CD8-positive, alpha-beta memory T cell (primary cell): ENCODE measurements at places on chromosomes 5 and 9. TPM values are rescaled to one million over a fixed set of nuclear protein-coding genes. Genes with fewer than 3 reads are reported as not detected.

Gene BTNL8
- total RNA-seq = 0.13 TPM

Gene CA9
- total RNA-seq = 0.75 TPM

Gene TMEM141
- 50.1 TPM for total RNA-seq

Gene KCNIP1
- not detected for total RNA-seq

Gene GLDC
- 3.8 TPM for total RNA-seq

DNA sequence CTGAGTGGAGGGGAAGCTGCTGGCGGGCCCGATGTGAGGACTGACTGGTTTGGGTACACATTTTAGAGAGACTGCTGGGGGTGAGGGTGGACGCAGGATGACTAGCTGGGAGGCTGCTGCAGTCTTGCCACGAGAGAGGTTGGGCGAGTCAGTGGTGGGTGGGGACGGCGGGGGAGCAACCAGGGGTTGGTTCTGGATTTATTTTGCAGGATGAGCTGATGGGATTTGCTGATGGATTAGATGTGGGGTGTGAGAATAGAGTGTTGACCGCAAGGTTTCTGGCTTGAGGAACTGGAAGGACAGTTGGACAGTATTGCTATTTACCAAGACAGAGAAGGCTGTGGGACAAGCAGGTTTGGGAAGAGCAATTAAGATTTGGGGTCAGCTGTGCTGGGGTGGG is 5.8 kb upstream of the NDST1 start:
- no peak overlapping the region for H3K4me3 ChIP-seq
- no peak for DNase-seq
- H3K36me3 ChIP-seq = no peaks in the 10 kb centered on the region
- H3K27me3 ChIP-seq = no peaks in the 10 kb centered on the region
- no peaks in the 10 kb centered on the region for H3K4me1 ChIP-seq

GRCh38 chr5:77262697-77263096 is 52.2 kb downstream of the PDE8B start:
- no peak for DNase-seq
- H3K4me3 ChIP-seq = no peak overlapping the region
- no peak overlapping the region for H3K27ac ChIP-seq
- no peaks in the 10 kb centered on the region for H3K27me3 ChIP-seq
- H3K4me1 ChIP-seq = no peaks in the 10 kb centered on the region

DNA sequence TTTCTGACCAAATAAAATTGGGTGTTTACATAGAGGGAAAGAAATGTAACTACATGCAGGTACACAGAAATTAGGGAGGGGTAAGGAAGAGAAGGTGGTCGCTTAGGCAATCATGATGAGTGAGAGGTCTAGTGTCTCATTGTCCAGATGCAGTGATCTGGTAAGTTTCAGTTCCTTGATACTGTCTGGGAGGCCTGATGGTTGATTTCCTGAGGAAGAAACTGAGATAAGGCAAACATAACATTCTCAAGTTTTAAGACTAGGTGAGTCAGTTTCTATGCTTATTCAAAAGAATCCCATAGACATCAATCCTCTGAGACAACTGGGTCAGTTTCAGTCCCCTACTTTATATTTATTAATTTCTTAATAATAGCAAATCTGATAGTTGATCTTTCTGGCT is 843.3 kb upstream of the CDH10 start:
- no peaks in the 10 kb centered on the region for H3K27me3 ChIP-seq
- H3K4me3 ChIP-seq = no peak overlapping the region
- DNase-seq = no peak
- no peaks in the 10 kb centered on the region for H3K4me1 ChIP-seq
- no peak overlapping the region for H3K27ac ChIP-seq
- H3K36me3 ChIP-seq = no peaks in the 10 kb centered on the region

DNA sequence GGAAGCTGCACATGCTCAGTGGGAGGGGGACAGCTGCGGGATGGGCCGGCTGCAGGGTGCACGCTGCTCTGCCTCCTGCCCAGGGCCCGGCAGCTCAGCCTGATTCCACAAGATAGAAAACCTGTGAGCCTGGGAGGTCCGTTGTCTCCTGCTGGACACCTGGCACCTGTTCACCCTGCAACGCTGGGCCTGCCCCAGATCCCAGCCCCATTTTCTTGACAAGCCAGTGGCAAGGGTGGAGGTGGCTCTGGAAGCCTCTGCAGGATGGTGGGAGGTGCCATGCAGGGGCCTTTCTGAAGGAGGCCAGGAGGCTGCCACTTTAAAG is 68.1 kb upstream of the RNF130 start:
- no peaks in the 10 kb centered on the region for H3K27me3 ChIP-seq
- DNase-seq = no peak
- no peaks in the 10 kb centered on the region for H3K4me1 ChIP-seq
- H3K4me3 ChIP-seq = no peak overlapping the region
- H3K36me3 ChIP-seq = no peaks in the 10 kb centered on the region
- H3K27ac ChIP-seq = no peak overlapping the region

DNA sequence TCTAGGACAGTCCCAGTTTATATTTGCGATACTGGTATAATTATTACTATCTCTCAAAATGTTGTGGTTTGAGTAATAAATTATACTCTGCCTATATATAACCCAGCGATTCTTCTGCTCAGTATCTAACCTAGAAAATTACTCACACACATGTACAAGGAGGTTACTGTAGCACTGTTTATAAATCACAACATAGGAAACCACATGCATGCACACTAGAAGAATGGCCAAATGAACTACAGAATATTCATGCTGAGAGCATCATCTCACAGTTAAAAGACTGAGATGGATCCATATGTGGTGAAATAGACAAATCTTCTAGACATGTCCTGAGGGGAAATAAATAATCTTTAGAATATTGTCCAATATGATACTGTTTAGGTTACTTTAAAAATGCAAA is 62.1 kb downstream of the INSYN2B start:
- no peaks in the 10 kb centered on the region for H3K27me3 ChIP-seq
- H3K4me1 ChIP-seq = no peaks in the 10 kb centered on the region
- no peak for DNase-seq

DNA sequence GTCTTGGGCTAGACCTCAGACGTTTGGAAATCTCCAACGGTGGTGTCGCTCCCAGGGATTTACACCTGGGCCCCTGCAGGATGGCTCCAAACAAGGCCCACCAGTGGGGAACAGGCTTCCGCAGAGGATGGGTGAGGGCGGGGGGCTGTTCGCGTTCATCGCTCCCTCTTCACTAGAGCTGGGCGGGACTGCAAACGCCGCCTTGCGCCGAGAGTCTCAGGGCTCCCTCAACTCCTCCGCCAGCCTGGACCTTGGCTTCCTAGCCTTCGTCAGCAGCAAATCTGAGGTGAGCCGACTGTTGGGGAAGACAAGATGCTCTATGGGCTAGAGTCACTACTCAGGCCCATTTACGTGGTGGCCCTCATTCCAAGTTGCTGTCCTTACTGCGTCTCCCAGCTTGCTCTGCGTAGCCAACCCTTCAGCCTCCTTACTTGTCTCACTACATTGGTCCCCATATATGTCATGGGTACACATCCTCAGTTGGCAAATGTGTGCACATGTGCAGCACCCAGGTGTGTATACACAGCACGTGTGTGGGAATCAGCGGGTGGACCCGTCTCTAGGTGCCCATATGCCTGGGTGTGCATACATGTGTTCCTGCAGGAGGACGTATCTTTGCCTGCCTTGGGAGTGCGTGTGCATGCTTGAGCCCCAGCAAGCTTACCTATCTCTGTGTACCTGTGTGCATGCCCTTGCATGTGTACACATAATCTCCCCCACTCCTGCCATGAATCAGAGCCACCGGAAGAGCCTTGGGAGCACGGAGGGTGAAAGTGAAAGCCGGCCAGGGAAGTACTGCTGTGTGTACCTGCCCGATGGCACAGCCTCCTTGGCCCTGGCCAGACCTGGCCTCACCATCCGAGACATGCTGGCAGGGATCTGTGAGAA is 10.5 kb downstream of the RGS14 start:
- H3K27me3 ChIP-seq = no peaks in the 10 kb centered on the region
- H3K4me1 ChIP-seq = peaks cover 69% of the 10 kb centered on the region
- H3K36me3 ChIP-seq = peaks cover 39% of the 10 kb centered on the region
- no peak for DNase-seq
- no peak overlapping the region for H3K4me3 ChIP-seq

DNA sequence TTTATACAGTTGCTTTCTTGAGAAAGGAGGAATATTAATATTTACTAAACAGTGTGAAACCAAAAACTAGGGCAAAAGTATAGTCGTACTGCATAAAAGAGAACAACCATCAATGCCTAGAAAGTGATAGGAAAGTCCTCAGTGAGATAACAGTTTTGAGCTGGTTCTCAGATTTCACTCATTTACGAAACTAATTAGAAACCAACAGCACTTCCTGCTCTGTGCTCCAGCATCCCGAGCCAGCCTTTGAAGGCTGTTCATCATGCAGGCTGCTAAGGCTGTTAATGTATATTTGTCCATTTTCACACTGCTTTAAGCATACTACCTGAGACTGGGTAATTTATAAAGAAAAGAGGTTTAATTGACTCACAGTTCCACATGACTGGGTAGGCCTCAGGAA is 2039.9 kb downstream of the EFNA5 start:
- no peaks in the 10 kb centered on the region for H3K27me3 ChIP-seq
- no peak for DNase-seq
- H3K4me3 ChIP-seq = no peak overlapping the region
- H3K27ac ChIP-seq = no peak overlapping the region
- H3K4me1 ChIP-seq = no peaks in the 10 kb centered on the region

- no peaks in the 10 kb centered on the region for H3K36me3 ChIP-seq
- H3K4me3 ChIP-seq = no peak overlapping the region
- no peaks in the 10 kb centered on the region for H3K27me3 ChIP-seq
- H3K4me1 ChIP-seq = peaks cover 13% of the 10 kb centered on the region
- DNase-seq = no peak
- no peak overlapping the region for H3K27ac ChIP-seq
Measured at GRCh38 chr5:41875121-41875520, 4.9 kb upstream of the OXCT1 start.

DNA sequence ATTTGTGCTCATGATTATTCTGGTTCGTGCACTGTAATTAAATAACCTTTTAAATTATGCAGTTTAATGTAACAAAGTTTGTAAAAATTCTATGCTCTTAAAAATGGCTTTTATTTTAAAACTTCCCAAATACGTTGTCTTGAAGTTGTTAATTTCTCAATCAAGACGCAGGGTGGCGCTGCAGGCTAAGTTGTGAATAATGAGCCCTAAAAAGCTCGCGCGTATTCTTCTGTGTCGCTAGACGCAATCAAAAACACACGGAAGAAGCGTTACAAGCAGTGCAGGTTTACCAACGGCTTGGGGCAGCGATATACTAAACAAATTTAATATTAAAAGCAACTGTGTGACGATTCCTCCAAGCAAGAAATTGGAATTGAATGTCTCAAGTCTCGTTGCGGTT is at the start of gene PCDHB4:
TSS of gene PCDHB4 (plus strand) at position 256 of the 400 bp plus-strand sequence. CDS start 181 bp downstream, outside the sequence.
- H3K4me1 ChIP-seq = no peaks in the 10 kb centered on the region
- H3K27ac ChIP-seq = no peak within 1 kb of the TSS
- H3K36me3 ChIP-seq = no peaks in the 10 kb centered on the region
- no peak within 1 kb of the TSS for H3K4me3 ChIP-seq
- no peaks in the 10 kb centered on the region for H3K27me3 ChIP-seq
- no peak for DNase-seq

GRCh38 chr9:68648971-68649370 is 56.1 kb upstream of the PIP5K1B start:
- no peaks in the 10 kb centered on the region for H3K4me1 ChIP-seq
- H3K4me3 ChIP-seq = no peak overlapping the region
- H3K27me3 ChIP-seq = no peaks in the 10 kb centered on the region
- no peaks in the 10 kb centered on the region for H3K36me3 ChIP-seq
- H3K27ac ChIP-seq = no peak overlapping the region
- no peak for DNase-seq

- H3K27me3 ChIP-seq = no peaks in the 10 kb centered on the region
- DNase-seq = no peak
- no peaks in the 10 kb centered on the region for H3K36me3 ChIP-seq
- H3K4me1 ChIP-seq = no peaks in the 10 kb centered on the region
- H3K4me3 ChIP-seq = no peak overlapping the region
Measured at GRCh38 chr5:43367453-43367852, 44.7 kb downstream of the CCL28 start.

DNA sequence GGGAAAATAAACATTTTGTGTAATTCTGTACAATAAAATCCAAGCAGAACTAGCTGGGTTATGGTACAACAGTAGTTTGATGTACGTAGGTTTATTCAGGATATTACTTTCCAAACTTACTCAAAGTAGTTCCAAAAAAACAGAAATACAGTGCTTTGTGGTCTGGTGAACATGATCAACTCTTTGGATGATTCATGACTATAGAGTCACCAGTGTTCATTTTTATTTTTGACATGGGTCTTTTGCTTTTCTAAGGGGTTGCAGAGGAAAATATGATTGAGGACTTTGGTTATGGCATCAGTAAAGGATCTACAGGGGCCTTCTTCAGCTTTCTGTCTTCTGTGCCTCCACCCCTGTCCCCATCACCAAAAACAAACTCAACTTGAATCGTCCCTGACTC is 127.2 kb downstream of the TLE4 start:
- no peak overlapping the region for H3K27ac ChIP-seq
- no peak for DNase-seq
- no peaks in the 10 kb centered on the region for H3K36me3 ChIP-seq
- H3K4me1 ChIP-seq = peaks cover 26% of the 10 kb centered on the region
- H3K27me3 ChIP-seq = no peaks in the 10 kb centered on the region
- no peak overlapping the region for H3K4me3 ChIP-seq

- no peak overlapping the region for H3K27ac ChIP-seq
- H3K4me1 ChIP-seq = no peaks in the 10 kb centered on the region
- DNase-seq = no peak
Measured at GRCh38 chr5:174186096-174186695, 140.7 kb downstream of the NSG2 start.

- no peak for DNase-seq
- H3K4me1 ChIP-seq = no peaks in the 10 kb centered on the region
- H3K27ac ChIP-seq = no peak overlapping the region
- H3K27me3 ChIP-seq = no peaks in the 10 kb centered on the region
Measured at GRCh38 chr9:88370346-88370745, 17.9 kb upstream of the SPIN1 start.

- H3K27me3 ChIP-seq = no peaks in the 10 kb centered on the region
- no peak overlapping the region for H3K27ac ChIP-seq
- no peaks in the 10 kb centered on the region for H3K36me3 ChIP-seq
- H3K4me1 ChIP-seq = no peaks in the 10 kb centered on the region
- no peak for DNase-seq
Measured at GRCh38 chr5:5078009-5078897, 61.9 kb upstream of the ADAMTS16 start.

DNA sequence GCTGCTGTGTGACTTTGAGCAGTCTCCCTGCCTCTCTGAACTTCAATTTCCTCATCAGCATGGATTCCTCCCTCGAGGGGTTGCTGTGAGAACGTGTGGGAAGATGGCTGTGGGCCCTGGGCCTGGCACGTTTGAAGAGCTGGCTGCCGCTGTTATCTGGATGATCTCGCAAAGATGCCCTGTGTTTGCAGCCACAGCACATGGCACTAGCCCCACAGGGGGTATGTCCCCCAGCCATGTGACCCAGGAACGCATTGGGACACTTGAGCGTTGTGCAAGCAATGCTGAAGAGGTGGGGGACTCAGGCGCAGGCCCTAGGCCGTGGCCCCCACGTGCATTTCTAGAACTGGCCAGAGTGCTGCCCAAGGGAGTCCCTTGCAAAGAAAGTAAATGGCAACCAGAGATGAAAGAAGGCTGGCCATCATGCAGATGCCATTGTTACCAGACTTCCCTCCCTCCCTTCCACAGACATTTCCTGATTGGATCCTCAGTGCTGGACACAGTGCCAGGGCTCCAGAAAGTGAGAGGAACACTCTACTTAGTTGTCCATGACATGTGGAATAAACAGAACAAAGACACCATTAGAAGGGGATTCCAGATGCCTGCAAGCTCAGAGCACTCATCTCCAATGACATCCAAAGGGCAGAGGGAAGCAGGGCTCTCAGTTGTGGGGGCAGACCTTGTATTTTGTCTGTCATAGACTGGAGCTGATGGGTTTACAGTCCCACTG is 65.1 kb upstream of the NEURL1B start:
- no peaks in the 10 kb centered on the region for H3K27me3 ChIP-seq
- DNase-seq = no peak
- H3K36me3 ChIP-seq = no peaks in the 10 kb centered on the region
- no peak overlapping the region for H3K4me3 ChIP-seq
